GM04503 (cell line): ENCODE measurements at places on chromosomes 16 and 17.

- DNase-seq = no peak
Observed at GRCh38 chr16:57949013-57949412, 21.9 kb downstream of the CNGB1 start.

GRCh38 chr16:17365591-17366298 lies 105.0 kb downstream of the XYLT1 start:
- DNase-seq = peak; percentile 63

GRCh38 chr17:67433248-67433924 lies 56.3 kb downstream of the PITPNC1 start:
- DNase-seq = no peak

DNA sequence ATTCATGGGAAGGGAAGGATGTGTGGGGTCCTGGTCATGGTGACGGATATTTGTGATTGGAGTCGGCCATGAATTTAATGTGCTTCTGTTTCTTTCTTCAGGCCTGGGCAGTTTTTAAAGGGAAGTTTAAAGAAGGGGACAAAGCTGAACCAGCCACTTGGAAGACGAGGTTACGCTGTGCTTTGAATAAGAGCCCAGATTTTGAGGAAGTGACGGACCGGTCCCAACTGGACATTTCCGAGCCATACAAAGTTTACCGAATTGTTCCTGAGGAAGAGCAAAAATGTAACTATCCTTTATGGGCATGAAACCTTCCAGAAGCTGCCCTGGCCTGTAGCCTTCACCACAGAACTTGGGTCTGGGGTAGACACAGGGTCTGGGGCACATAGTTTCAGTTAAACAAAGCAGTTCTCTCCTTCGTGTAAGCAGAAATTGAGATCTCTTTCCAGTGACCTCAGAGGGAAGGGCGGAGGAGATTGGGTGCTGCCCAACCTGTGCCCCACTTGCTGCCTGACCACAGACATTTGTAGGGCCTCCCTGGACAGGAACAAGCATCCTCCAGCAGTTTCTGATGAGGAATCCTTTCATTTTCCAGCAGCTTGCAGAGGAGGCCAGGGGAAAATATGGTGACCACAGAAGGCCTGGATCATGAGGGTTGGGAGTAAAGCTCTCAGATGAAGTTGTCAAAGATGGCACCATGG lies 10.1 kb downstream of the IRF8 start:
- DNase-seq = no peak
